IPS DF 6.9 (cell line): ENCODE measurements at places on chromosomes 2 and 18.

GRCh38 chr2:238939074-238939473 lies 91.2 kb downstream of the TWIST2 start:
- DNase-seq = no peak

DNA sequence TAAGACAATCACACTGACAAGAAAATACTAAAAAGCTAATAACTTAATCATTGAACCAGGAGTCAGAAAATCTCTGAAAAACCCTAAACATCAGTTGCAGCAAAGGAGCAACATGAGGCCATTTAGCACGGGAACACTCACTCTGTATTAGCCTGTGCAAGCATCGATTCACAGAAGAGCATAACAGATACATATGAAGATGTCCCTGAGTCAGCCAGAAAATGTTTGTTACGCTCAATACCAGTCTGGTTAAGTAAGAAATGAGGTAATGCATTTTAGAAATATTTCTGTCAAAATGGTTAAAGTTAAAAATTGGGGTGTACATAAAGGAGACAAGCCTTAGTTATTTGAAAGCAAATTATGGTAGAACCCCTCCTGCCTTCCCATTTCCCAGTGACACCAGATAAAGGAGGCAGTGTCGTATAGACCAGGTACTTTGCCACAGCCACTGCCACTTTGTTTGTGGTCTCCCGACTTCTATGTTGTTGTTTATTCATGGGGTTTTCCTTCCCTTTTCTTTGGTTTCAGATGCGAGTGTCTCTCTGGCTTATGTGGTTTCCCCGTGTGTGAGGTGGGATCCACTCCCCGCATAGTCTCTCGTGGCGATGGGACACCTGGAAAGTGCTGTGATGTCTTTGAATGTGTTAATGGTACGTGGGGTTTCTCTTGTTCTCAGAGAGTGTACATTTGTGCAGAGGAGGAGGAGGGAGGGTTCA lies 108.6 kb downstream of the CRIM1 start:
- no peak for DNase-seq

DNA sequence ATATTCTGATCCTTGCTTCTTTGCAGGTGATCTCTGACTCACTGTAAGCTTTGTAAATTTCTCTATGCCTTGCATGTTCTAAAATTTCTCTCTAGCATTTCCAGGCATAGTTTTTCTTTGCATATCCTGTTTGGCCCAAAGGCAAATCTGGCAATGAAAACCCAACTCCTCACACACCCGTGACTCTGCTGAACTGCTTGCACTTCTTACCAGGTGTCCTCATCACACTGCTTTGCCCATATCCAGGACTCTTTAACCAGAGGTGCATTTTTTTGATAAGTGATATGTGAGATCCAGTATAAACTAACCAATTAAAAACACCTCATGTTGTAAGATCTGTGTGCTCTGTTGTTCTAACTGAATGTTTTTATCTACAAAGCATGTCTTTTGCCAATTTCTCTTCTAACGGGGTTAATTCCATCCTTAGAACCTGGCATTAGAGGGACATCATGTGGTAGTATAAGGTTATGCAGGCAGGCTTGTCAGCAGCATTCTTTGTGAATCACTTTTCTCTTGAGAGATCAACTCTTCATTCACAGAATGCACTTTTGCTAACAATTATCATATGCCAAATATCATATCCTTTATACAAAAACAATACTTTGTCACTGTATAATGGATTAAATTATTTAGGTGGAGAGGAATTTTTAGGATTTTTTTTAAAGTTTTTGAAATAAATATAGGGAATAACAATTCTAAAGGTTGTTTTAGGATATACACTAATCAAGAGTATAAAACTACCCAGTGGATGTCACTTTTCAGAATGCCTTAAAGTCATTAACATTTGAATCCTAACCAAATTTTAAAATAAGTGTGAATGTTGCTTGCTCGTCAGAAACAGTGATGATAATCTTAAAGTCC lies 20.8 kb upstream of the TMX3 start:
- no peak for DNase-seq

- no peak for DNase-seq
Observed at GRCh38 chr2:9753665-9754531, 89.4 kb upstream of the TAF1B start.

DNA sequence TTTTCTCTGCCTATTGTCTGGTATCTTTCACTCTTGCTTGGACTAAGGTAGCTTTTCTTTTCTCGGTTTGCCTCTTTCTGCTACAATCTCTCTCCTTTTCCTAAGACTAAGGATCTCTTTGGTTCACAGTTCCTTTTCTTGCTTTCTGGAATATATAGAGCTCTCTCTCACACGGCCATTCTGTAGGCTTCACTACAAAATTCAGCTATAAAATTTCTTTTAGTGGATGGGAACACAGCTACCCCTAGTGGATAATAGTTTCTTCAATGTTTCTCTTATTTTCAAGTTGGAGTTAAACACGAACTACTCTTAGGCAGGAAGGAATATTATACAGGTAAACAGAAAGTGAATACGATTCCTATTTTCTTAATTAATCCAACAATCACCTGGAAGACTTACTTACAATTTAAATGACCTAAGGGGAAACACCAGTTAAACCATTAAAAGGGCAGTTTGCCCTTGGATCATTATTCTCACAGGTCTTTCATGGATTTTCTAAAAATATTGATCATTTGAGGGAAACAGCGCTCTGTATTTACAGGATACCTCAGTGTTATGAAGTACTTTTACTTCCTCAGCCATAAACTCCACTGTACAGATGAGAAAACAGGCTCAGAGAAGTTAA lies 140.5 kb downstream of the LRP2 start:
- DNase-seq = peak; percentile 1

DNA sequence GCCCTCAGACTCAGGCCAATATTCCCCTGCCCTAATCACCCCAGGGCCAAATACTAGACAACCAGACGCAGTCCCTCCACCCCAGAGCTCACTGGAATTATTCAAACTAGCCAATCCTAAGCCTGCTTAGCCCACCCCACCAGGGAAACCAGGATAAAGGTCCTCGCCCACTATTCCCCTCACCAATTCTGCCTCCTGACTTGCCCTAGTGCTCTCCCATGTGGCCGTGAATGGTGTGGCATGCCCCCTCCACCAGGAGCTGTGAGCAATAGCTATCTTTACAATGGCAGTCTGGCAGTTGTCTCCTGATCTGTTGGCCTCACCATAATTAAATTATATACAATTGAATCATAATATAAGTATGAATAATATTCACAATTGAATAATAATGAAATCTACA lies 42.3 kb downstream of the FAM124B start:
- DNase-seq = peak; percentile 25

DNA sequence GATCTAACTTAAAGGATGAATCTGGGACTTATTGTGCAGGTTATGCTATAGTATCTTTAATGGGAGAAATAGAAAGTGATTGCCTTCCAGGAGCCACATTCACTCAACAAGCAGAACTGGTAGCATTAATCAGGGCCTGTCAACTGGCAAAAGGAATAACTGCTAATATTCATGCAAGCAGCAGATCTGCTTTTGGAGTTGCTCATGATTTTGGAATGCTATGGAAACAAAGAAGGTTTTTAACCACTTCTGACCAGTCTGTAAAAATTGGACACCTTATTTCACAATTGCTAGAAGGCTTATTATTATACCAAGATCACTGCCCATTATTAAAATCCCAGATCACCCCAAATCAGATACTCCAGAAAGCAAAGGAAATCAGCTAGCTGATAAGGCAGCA lies 200.4 kb downstream of the MREG start:
- DNase-seq = no peak

- no peak for DNase-seq
Observed at GRCh38 chr2:119387381-119388129, 20.8 kb downstream of the DBI start.

DNA sequence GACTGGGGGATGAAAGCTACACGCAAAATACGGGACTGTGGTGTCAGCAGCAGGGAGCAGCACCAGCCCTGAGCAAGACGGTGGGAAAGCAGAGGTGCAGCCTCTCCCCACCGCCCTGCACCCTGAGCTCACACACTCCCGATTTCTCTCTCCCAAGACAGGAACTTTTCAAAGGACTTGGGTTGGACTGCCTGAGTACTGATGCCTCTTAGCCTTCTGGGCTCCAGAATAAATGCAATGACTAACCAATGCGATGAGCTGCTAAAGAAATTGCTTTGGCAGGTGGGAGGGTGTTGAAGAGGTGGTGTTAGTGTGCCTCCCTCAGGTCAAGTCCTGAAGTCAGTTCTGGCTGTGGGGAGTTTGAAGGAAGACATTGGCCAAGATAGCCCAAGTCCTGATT lies 9.6 kb downstream of the TRIM54 start:
- DNase-seq = no peak

DNA sequence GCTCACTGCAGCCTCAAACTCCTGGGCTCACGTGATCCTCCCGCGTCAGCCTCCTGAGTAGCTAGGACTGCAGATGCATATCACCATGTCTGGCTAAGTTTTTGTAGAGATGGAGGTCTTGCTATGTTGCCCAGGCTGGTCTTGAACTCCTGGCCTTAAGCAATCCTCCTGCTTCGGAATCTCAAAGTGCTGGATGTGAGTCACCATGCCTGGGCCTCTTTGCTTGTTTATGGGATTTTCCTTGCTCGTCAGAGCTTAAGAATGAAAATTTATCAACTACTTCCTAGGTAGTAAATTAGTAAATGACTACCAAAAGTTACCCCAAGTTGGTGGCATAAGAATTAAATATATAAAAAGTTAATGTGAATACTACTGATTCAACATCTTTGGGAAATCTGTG lies 51.0 kb downstream of the ACTR3 start:
- DNase-seq = no peak

GRCh38 chr2:9282128-9283112 lies 75.8 kb downstream of the ASAP2 start:
- DNase-seq = no peak

DNA sequence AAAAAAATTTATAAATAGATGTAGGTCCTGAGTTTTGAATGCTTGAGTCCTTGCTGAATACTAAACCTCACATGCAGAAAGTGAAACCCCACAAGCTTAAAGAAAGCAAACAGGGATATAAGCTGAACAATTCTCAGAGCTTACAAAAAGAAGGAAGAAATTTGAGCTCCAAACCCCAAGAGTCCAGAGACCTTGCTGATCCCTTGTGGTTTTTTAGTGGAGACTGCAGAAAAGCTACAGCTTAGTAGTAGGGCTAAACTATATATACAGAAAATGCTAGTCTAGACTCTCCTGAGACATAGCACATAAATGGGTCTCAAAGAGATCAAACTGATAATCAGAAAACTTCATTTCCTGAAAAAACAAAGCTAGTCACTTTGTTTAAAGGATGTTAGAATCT lies 1548.1 kb upstream of the ZEB2 start:
- DNase-seq = no peak

- DNase-seq = no peak
Observed at GRCh38 chr2:158893026-158893425, 75.4 kb upstream of the TANC1 start.

DNA sequence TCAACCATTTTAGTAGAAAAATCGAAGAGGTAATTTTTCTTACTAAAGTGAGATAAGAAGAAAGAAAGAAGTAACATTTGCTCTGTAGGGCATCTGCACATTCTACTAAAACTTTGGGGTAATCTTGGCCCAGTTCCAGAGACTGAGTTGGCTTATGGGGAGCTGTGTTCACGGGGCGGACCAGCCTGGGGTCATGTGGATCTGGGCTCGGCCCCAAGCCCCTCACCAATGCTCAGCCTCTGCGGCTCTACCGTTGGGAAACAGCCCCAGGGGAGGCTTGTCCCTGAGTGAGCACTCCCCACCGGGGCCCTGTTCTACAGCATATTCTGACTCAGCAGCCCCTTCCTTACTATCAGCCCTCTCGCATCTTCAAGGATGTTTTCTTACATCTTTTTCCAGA lies 132.3 kb downstream of the RTP5 start:
- DNase-seq = no peak

- DNase-seq = no peak
Observed at GRCh38 chr2:65687614-65688013, 255.2 kb upstream of the SPRED2 start.

GRCh38 chr2:187644486-187644885 lies 90.3 kb upstream of the TFPI start:
- DNase-seq = no peak

- no peak for DNase-seq
Observed at GRCh38 chr2:290090-290722, 2.3 kb upstream of the ALKAL2 start.

- no peak for DNase-seq
Observed at GRCh38 chr2:161992531-161992930, 81.5 kb downstream of the DPP4 start.

DNA sequence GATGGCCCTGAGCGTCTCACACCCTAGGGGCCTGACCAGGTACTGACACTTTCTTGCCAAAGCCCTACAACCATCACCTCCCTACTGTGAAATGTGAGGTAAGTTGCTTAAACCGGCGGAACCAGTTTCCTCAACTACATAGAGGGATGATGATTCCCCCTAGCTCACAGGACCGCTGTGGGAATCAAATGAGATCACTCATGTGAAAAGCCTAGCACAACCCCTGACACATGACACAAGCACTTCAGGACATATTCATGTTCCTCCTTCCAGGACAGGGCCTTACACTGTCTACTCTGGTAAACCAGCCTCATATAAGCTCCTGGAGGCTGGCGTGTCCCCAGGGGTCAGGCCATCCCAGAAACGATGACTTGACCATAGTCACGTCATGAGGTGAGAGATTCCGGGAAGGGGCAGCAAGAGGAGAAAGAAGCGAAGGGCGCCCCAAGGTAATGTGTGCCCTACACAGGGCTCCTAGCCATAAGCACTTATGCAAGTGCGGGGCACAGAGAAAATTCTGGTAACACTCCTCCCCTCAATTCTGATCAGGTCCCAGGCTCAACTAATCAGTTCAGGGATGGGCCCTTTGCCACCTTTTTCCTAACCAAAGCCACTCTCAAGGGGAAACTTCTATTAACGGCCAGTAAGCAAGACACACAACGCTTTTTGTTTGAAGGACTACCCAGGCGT lies 49.5 kb downstream of the C2orf42 start:
- DNase-seq = peak; percentile 95

DNA sequence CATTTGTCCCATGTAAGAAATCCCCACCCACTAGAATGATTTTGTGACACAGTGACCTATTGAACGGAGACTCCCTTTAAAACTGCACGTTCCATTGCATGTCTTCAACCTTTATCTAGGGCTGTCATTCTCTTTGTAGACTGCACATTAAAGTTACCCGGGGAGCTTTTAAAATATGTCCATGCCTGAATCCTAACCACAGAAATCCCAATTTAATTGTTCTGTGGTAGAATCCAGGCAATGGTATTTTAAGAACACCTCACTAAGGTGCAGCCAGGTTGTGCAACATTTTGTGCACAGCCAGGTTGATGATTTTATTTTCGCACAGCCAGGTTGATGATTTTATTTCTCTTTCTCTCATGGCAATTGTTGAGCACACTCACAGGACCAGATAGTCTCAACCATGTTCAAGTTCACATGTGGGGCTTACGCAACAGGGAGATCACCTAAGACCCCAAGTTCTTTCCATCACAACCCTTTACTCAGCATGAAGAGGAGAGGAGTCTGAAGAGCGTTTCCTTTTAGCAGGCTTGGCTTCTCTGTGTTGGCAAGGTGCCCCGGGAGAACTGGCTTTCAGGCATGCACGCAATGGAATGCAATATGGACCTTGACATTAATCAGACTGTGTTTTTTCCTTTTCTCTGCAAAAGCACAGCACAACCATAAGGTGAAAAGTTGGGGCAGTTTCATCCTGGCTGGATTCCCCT lies 467.3 kb upstream of the ETAA1 start:
- DNase-seq = no peak

GRCh38 chr18:69982417-69982816 lies 34.7 kb upstream of the CD226 start:
- DNase-seq = no peak
